ENCODE measurements at places on chromosomes 2 and 18.

DNA sequence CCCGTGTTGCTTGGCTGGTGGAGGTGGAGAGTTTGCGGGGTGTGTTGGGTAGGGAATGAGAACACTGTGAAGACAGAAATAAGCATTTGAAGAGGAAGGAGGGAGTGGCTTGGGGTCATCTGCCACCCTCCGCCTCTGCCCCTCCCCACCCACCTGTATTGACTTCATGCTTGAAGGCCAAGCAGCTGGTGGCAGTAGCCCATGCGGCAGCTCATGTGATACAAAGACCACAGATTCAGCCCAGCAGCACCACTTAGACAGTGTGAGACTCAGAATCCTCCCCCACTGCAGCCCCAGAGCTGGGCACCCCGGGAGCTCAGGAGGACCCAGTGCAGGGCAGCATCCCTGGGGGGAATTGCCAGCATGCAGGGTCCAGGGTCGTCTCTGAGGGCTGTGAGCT, 15.4 kb downstream of the NPPC start:
- no peak for DNase-seq

DNA sequence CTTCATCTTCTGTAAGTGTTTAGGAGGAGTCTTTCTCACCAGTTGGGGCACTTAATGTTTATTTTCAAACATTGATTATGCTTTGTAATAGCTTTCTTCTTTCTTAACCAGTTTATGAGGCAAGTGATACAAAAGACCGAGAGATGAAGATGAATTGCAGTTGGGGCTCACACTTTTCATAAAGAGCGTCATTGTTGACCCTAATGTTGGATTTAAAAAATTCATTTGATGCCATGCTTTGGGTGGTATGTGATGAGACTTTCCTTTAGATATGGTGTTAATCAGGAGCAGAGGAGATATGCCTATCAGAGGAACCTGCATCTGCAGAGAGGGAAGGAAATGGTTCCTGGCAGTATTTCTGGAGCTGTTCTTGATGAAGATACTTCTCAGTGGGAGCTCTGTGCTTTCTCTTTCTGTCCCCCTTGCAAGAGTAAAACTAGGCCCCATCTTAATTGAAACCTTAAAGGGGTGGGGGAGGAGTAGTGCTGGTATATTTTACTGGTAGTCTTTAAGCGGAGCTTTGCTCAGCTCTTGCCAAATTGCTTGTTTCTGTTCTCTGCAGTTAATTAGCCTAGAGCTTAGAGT, 2.3 kb downstream of the EML4 start:
- DNase-seq: no peak

DNA sequence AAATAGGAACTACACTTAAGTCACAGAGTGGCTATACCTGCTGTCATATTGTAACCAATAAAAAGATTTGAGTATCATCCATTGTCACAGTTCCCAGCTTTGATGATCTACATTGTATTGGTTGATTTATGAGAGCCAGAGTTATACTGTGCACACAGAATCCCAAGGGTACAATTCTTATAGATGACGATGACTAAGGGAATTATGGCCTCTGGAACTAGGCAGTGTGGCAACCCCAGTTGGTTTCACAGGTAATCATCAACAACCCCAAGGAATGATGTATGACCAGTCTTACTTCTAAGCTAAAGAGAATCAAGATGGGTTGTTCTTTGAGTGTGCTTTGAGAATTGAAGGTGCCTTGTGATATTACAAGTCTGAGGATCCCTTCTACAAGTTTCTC, 217.3 kb downstream of the ETAA1 start:
- no peak for DNase-seq

DNA sequence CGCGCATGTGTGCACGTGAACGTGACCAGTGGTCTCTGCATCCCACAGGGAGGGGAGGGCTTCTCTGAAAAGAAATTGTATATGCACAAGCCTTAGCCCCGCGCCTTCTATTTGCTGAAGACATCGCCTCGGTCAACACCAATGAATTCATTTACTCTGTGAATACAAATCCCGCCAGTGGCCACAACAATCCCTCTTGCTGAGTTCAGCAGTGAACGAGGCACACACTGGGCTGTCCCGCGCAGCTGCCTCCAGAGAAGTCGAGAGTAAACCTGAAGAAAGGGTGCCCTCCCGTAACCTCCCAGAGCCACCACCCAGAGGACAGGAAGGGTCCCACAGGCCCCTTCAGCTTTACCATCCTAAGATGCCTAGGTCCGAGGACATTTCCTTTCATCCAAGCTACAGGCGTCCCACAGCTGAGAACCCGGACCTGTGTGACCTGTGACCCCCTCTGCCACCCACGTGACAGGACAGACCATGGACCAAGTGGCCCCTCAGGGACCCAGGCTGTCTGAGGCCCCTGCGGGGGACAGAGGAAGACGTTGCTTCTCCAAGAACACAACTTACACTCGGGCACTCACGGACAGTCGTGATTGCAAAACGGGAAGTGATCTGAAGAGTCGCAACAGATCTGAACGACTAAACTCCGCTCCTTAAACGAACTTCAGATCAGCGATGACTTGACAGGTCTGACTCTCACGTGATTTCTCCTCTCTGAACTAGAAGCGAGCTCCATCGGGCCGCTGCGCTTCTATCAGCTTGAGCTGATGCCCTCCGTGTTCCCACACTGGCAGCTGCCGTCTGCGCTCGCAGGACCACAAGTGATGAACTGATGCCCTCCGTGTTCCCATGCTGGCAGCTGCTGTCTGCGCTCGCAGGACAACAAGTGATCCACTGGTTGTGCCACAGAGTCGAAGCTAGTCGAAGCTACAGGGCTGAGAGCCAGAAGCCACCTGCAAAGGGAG, 92.7 kb downstream of the ZNF516 start:
- DNase-seq: no peak

DNA sequence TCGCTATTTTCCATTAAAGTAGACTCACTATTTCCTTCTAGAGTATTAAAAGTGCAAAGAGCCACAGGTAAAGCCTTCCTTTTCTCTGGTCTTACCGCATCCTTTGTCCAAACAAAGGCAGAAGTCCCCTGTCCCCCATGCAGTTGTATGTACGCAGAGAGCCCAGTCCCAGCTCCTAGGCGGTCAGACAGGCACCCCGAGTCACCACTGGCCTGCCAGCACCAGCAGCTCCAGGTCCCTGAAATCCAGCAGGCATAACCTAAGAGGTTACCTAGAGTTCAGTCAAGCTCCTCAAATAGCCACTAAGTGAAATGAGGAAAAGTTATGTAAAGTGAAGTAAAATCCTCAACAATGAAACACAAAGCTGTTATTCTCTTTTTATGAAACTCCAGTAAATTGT, 60.4 kb upstream of the TWIST2 start:
- no peak for DNase-seq

GRCh38 chr2:7280790-7281189, 363.6 kb downstream of the RNF144A start:
- DNase-seq: no peak

GRCh38 chr2:137862651-137863050, 101.6 kb upstream of the HNMT start:
- no peak for DNase-seq

DNA sequence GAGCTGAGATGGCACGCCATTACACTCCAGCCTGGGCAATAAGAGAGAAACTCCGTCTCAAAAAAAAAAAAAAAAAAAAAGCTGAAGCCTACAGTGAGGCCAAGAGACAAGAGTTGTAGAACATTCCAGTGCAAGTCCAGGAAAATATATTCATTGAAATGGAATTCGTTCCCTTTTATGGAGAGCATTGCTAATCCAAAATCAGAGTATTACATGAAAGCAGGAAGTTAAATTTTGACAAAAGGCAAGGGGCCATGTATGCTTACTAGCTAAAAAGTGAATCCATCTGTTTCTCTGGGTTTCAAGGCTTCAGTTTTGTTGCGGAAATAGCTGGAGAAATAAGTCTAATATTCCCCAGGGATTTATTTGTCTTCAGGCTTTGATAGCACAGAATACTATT, 471.7 kb downstream of the THSD7B start:
- DNase-seq: no peak

- no peak for DNase-seq
Measured at GRCh38 chr2:176158186-176158591, 1.1 kb downstream of the HOXD3 start.

GRCh38 chr2:165273176-165273575, 34.0 kb downstream of the SCN2A start:
- DNase-seq: no peak

DNA sequence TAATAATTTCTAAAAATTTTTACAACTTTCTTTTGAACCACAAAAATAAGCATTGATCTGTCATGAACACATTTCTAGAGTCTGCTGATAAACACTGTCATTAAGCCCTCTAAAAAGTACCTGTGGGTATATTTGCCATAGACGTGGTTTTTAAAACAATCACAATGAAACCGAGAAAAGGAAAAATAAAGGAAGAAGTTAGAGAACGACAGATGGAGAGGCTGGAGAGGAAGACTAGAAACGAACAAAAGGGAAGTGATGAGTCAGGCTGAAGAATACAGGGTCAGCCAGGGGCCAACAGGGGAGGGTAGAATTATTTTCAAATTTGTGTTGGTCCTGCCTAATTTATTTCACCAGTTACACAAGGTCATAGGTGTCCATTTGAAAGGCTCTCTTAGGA, 62.0 kb downstream of the MYL12B start:
- no peak for DNase-seq

DNA sequence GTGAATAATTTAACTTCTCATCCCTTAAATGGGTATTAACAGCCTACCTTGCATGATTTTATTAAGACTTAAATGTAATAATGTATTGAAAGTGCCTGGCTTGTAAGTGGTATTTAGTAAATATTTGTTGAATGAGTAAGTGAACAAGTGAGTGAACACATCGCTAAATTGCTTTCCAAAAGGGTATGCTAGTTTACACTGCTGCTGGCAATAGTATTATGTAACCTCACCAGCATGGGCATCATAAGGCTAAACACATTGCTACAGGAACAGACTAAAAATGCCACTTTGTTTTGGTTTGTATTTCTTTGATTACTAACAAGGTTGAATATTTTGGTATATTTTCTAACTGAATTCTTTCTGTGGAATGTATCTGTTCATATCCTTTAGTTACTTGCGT, 9.8 kb downstream of the WDR43 start:
- DNase-seq: no peak

DNA sequence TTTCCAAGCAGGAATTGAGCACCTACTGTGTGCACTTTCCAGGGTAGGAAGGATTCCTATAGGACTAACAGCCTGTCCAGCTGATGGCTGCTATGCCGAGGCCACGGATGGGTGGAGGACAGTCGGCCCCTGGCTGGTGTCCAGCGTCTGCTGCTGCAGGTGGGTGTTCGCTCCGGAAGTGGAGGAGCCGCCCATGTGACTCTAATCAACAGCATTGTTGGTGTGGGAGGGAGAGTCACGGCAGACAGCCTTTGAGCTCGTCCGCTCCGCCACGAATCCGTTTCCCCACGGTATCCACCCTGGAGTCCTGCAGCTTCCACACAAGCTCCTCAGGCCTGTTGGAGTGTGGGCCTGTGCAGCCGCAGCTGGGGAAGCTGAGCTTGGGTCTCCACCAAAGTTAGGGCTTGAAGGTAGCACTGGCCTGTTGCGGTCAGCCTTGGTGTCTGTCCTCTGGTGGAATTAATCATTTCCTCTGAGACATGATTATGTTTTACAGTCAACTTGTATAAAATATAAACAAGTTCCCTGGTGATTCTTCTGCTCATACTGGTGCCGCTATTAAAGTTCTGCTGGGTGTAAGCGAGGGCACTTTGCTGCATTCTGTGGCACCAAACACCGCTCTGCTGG, 185.9 kb upstream of the TPO start:
- DNase-seq: no peak

DNA sequence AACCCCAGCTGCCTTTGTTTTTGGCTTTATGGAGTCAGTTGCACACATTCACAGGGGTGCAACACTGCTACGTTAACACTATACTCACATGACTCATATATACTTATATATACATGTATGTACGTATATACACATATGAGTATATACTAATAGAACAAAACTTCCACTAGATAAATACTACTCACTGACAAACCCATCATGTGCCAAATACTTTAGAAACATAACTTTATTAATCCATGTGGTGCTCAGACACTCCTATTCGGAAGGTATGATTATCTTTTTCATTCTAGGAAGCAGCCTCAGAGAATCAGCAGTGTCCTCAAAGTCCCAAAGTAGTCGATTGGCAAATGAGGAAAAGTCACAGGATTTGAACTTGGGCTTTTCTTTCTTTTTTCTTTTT, 7.9 kb downstream of the PMAIP1 start:
- DNase-seq: no peak

GRCh38 chr18:2840521-2840920, 6.3 kb upstream of the EMILIN2 start:
- DNase-seq: no peak

DNA sequence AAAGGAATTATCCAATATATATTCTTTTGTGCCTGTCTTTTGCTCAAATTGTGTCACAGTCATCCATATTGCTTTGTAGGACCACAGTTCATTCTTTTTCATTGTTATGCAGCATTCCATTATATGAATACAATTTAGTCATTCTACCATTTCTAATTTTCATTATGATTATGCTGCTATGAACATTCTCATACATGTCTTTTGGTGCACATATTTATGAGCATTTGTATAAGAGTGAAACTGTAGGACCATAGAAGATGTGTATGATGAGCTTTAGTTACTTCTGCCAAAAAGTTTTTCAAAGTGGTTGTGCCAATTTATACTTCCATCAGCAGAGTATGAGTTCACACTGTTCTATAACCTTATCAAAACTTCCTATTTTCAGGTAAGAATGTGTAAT, 7.7 kb downstream of the IER3IP1 start:
- DNase-seq: no peak

- DNase-seq: no peak
Measured at GRCh38 chr2:20015482-20016083, 3.1 kb upstream of the MATN3 start.

DNA sequence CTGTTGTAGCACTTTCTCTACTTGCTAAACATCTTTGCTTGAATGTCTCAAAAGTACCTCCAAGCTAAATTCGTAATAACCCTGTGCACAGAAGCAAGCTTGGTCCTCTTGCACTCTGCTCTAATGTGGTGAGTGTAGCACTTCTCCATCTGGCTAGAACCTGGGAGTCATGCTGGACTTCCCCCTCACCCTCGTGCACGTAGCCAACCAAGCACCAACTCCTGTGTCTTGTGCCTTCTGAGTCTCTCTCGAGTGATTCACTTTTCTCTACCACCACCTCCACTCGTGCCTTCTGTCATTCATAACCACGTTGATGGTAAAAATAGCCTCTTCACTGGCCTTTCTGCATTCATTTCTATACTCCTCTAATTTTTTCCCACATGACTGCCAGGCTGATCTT, 91.9 kb upstream of the KCNE4 start:
- no peak for DNase-seq

GRCh38 chr2:226378753-226379705, 420.6 kb downstream of the IRS1 start:
- no peak for DNase-seq
